ENCODE measurements at places on chromosomes 4 and X.

DNA sequence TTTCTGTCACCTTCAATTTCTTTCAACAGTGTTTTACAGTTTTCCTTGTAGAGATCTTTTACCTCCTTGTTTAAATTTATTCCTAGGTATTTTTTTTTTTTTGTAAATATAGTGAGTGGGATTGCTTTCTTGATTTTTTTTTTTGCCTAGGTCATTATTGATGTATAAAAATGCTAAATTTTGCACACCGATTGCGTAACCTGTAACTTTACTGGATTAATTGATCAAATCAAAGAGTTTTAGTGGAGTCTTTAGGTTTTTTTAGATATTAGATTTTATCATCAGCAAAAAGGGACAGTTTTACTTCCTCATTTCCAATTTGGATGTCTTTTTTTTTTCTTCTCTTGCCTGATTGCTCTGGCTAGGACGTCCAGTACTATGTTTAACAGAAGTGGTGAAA lies 40.9 kb downstream of the TEX13A start:
- DNase-seq = no peak

- no peak for DNase-seq
These were observed 82.0 kb downstream of the UNC5C start for GRCh38 chr4:95466791-95467190.

DNA sequence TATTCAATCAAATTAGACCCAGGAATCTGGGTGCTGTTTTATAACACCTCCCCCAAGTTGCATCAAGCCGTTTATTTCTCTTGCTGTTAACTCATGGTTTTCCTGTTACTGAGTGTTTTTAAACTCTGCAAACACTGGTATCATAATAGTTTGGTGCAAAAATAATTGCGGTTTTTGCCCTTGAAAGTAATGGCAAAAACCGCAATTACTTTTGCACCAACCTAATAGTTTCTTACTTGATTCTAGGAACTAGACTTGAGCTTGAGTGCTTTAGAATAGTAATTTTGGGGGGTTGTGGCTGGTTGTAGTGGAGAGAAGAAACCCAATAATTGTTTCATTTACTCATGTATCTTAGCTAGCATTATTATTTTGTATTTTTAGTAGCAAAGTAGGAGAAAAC lies 156.6 kb downstream of the FHIP1A start:
- DNase-seq = no peak

DNA sequence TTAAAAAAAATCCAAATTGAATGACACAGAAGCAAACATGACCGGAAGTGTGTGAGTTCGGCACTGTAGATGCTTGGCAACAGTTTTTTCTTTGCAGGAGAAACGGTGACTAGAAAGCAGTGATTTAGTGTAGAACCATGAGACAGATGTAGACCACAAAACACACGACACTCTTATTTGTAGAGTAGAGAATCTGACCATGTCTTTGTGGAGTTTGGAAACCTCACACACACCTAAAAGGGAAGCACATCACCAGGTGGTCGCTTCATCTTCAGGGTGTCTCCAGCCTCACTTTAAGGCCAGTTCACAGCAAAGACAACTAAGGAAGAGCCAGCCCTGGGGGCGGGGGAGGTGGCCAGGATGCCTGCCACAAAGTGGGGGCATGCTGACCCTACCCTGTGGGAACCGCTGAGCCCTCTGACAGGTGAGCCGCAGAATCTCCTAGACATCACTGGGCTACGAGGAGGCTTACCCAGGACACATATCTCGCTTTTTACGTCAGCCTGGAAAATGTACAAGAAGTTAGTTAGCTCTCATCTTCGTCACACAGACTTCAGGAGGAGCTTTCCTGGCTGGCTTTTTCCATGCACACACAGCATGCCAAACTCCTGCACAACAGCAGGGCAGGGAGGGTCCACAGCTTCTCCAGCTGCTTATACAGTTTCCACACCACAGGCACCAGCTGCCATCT lies 64.4 kb upstream of the PDLIM3 start:
- DNase-seq = no peak

- DNase-seq = no peak
These were observed 5.2 kb downstream of the NLGN4X start for GRCh38 chrX:6223516-6223915.

DNA sequence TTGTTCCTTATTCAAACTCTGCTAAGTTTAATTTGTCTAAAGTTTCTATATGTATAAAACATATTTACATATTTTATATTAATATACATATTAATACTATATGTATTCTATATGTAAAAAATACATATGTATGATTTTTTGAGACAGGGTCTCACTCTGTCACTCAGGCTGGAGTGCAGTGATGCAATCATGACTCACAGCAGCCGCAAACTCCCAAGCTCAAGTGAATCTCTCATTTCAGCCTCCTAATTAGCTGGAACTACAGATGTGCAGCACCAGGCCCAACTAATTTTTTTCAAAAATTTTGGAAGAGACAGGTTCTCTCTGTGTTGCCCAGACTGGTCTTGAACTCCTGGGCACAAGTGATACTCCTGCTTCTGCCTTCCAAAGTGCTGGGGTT lies 684.9 kb downstream of the TRAM1L1 start:
- no peak for DNase-seq

DNA sequence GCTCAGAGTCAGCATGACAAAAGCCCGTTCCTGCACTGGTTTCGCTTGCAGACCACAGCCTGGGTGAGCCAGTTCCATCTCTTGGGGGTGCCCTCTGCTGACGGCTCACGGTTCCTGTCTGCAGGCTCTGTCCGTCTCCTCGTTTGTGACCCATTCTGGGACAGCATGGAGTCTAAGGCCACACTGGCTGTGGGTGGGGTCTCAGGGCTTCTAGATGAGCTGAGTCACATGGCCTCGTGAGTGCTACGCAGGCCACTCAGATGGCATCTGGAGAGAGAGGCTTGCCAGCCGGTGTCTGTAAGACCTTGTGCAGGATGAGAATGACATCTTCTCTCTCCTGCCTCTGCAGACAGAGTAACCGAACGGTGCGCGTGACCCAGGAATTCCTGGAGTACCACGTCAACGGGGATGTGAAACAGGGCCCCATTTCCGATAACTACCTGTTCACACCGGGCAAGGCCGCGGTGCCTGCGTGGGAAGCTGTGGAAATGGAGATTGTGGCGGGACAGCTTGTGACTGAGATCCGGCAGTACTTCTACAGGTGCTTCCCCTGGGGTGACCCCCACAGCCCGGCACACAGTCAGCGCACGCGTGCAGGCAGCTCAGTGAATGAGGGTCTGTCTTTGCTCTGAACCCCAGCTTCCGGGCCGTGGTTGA lies 31.6 kb upstream of the MRFAP1 start:
- DNase-seq = peak; percentile 44

DNA sequence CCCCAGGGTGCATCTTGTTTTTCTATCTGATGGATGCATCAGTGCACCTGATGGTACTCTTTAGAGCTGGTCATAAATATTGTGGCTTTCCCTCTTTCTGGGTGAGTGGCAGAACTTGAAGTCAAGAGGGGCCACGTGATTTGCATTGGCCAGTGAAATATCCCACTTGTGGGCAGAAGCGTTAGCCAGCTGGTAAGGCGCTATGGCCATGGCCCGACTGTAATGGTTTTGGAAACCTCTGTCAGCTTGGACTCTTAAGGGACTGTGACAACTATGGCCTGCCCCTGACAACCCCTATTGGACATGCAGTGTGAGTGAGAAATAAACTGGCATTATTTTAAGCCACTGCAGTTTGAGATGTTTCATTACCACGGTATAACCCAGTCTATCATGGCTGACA lies 72.8 kb downstream of the SEL1L3 start:
- no peak for DNase-seq

DNA sequence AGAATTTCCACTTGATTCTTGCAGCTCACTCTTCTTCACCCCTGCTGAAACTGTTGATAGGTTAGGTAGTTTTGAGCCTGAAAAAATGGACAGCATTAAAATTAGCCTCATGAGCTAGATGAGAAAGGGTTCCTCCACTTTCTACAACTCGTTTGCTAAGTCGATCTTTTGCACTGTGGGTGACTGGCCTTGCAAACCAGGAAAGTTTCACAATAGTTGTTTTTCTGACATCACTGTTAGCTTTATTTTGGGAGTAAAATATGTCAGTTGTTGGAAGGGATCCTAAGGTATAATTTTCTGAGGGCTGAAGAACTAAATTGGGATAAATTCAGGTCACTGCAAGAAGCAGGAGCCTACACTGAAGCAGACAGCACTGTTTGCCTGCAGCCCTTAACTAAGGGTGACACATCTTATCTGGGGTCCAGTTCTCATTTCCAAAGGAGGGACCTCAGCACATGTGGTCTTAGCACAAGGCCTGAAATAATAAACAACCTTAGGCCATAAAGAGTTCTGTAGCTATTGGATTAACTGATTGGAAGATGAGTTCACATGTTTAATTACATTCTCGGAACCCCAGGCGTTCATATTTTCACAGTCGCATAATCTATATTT lies 29.1 kb downstream of the ANAPC4 start:
- DNase-seq = no peak

GRCh38 chr4:39846120-39846519 lies 131.6 kb downstream of the PDS5A start:
- DNase-seq = no peak

DNA sequence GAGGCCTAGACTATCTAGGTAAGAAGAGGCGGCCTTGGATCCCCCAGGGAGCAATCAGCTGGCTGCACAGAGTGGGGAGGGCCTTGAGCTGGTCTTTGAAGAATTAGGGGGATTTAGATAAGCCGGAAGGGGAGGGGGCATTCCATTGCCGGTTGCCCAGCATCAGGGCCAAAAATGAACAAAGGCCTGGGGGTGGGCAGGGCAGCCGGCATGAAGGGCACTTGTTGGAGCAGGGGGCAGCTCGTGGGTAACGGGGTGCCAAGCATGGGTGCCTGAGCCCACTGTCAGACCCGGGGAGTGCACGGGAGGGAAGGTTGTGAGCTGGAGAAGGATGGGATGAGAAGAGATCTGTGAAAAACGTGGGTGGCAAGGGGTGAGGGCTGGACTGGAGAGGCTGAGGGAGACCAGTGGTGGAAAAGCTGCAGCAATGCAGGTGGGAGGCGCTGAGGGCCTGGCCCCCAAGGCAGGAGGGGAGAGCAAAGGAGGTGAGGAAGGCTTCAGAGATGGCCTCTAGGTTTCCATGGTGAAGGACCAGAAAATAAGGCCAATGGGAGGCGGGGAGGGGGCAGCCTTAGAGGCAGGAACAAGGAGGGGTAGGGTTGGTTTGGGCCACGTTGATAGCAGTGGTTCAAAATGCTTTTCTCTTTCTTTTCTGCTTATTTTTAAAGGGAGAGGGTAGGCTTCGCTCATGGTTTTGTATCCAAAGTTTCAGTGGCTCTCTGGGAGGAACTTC lies 8.6 kb downstream of the KLF3 start:
- no peak for DNase-seq
